ENCODE measurements at places on chromosomes 13 and 19. TPM values are rescaled to one million over a fixed set of nuclear protein-coding genes. Genes with fewer than 3 reads are reported as not detected.

The USHBP1 gene
- total RNA-seq: not detected

The LMTK3 gene
- under 0.01 TPM for total RNA-seq

The ZNF543 gene
- 3.7 TPM for total RNA-seq

The TNFSF13B gene
- total RNA-seq: 2.5 TPM

The KLK1 gene
- total RNA-seq: not detected

The NCAN gene
- not detected for total RNA-seq

The LYL1 gene
- 3.2 TPM for total RNA-seq

The PRDX2 gene
- 461 TPM for total RNA-seq

The ELAVL3 gene
- not detected for total RNA-seq

The ZNF568 gene
- 5.5 TPM for total RNA-seq

The SCGB2B2 gene
- total RNA-seq: not detected

The CYP4F2 gene
- total RNA-seq: not detected

The UHRF1 gene
- total RNA-seq: 98.0 TPM

The NLRP12 gene
- total RNA-seq: not detected

The ZNF529 gene
- total RNA-seq: 4.2 TPM

Data from bronchus fibroblast of lung (primary cell).